ENCODE measurements at places on chromosomes 4 and X. TPM values are rescaled to one million over a fixed set of nuclear protein-coding genes. Genes with fewer than 3 reads are reported as not detected.

GRCh38 chr4:108536577-108536976 is 83.8 kb upstream of the RPL34 start:
- H3K27me3 ChIP-seq: no peaks in the 10 kb centered on the region

DNA sequence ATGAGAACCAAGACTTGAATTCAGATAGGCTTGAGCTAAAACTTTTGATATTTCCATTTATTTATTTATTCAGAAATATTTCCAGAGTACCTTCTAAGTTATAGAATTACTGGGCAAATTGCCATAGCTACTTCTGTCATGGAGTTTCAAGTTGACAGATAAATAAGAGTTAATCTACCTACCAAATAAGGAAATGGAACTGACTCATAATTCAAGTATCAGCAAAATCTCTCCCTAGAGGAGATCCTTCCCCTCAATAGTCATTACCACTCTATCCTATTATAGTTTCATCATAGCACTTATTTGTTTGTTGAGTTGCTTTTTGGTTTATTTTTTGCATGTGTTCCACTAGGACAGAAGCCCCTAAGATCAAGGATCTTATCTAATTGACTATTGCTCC is 48.8 kb upstream of the CCSER1 start:
- no peak overlapping the region for H3K27ac ChIP-seq
- no peak overlapping the region for H3K4me3 ChIP-seq
- no peaks in the 10 kb centered on the region for H3K4me1 ChIP-seq
- DNase-seq: no peak
- no peaks in the 10 kb centered on the region for H3K36me3 ChIP-seq
- no peaks in the 10 kb centered on the region for H3K27me3 ChIP-seq

GRCh38 chr4:139556724-139557555 is 921 bp upstream of the SETD7 start:
- DNase-seq: peak; percentile 56
- peak overlapping the region; percentile 95 for H3K4me3 ChIP-seq
- H3K27me3 ChIP-seq: no peaks in the 10 kb centered on the region
- H3K27ac ChIP-seq: peak overlapping the region; percentile 90

- H3K4me1 ChIP-seq: peaks cover 9% of the 10 kb centered on the region
- H3K27ac ChIP-seq: no peak overlapping the region
- DNase-seq: no peak
These were observed 85.3 kb upstream of the RBPJ start for GRCh38 chr4:26235500-26235899.

GRCh38 chr4:187357045-187357643 is 633.5 kb upstream of the FAT1 start:
- no peak for DNase-seq
- no peaks in the 10 kb centered on the region for H3K27me3 ChIP-seq
- H3K27ac ChIP-seq: no peak overlapping the region
- H3K4me1 ChIP-seq: no peaks in the 10 kb centered on the region

DNA sequence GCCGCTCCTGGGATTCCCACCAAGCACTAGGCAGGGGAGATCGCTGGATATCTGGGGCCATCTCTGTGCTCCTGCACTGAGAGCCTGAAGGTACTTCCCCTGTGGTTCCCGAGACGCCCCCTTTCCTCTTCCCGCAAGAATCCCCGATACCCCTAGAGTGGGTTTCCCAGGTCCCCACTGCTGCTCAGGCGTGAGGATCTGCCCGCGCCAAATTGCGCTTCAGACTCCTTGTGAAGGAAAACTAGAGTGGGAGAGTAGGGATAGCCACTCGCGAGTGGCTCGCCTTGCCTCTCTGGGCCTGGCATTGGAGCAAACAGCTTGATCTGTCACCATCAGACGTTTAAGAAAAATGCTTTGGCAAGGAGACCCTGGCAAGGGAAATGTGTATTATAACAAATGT is 1.5 kb downstream of the IL1RAPL2 start:
- no peak overlapping the region for H3K4me3 ChIP-seq
- H3K27me3 ChIP-seq: peaks cover 34% of the 10 kb centered on the region
- no peaks in the 10 kb centered on the region for H3K36me3 ChIP-seq
- no peak for DNase-seq
- H3K27ac ChIP-seq: no peak overlapping the region

DNA sequence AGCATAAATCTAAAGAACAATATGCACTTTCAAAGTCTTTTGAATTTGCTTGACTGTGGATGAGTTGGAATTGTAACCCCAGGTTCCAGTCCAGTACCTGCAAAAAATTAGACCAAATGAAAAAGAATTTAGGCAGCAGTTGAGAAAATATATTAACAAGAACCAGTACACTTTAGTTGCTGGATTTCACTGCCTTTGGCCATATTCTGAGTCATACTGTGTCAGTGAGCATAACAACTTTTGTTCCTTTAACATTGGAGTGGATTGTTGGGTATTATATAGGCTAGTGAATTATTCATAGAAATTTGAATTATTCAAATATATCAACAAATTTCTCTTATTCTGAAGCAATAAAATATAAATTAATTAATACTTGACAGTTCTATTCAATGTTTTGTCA is 101.5 kb upstream of the SMAD1 start:
- H3K27ac ChIP-seq: no peak overlapping the region
- H3K4me1 ChIP-seq: no peaks in the 10 kb centered on the region
- DNase-seq: no peak

GRCh38 chrX:50432829-50433289 is 37.8 kb downstream of the DGKK start:
- no peak overlapping the region for H3K4me3 ChIP-seq
- H3K27me3 ChIP-seq: no peaks in the 10 kb centered on the region
- H3K36me3 ChIP-seq: no peaks in the 10 kb centered on the region
- no peak for DNase-seq

DNA sequence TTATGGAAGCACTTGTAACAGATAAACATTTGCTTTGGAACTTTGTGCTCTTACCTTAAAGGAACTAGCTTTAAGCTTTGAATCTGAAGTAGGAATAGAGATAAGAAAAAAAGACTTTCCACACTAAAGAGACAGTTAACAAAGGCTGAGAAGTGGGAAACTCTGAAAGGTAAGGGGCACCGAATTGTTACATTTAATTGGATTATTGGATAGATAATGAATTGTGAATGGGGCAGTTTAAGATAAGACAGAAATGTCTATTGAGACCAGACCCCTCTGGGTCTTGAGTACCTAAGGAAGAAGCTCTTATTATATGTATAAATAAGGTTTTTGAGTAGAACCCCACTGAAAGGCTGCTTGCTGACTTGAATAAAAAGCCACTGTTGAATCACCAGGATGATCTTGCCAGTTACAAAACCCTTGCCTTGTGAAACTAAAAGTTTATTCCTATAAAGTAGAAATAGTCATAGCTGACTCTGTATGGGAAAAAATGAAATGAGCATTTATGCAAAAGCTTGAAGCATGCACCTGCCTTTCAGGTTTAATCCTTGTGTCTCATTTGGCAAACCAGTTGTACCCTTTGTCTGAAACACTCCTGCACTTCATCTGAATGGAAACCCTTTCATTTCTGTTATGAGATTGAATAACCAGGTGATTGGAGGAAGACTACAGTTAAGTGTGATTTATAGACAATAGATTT is 423.2 kb downstream of the RPA4 start:
- no peak overlapping the region for H3K4me3 ChIP-seq
- no peak overlapping the region for H3K27ac ChIP-seq
- no peaks in the 10 kb centered on the region for H3K4me1 ChIP-seq
- no peak for DNase-seq

DNA sequence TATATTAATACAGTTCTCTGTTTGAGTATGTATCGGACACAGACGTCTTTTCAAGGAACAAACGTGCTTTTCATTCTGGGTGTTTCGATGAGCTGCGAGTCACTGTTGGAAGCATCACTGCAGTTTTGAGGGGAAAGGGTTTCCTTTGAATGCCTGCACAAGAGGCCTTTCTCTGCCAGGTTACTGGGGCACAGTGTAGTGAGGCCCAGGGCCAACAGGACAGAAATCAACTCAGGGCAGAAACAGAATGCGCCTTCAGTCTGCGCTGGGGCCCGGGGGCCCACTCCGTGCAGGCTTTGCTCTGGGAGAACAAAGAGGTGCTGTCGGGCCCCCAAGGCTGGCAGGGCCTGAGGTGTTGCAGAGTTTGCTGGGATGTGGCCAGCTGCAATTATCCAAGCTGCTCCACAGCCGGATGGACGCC is 2.3 kb upstream of the PPP2R3B start:
- H3K4me1 ChIP-seq: peaks cover 2% of the 10 kb centered on the region
- no peak overlapping the region for H3K4me3 ChIP-seq
- H3K27me3 ChIP-seq: no peaks in the 10 kb centered on the region
- no peaks in the 10 kb centered on the region for H3K36me3 ChIP-seq

DNA sequence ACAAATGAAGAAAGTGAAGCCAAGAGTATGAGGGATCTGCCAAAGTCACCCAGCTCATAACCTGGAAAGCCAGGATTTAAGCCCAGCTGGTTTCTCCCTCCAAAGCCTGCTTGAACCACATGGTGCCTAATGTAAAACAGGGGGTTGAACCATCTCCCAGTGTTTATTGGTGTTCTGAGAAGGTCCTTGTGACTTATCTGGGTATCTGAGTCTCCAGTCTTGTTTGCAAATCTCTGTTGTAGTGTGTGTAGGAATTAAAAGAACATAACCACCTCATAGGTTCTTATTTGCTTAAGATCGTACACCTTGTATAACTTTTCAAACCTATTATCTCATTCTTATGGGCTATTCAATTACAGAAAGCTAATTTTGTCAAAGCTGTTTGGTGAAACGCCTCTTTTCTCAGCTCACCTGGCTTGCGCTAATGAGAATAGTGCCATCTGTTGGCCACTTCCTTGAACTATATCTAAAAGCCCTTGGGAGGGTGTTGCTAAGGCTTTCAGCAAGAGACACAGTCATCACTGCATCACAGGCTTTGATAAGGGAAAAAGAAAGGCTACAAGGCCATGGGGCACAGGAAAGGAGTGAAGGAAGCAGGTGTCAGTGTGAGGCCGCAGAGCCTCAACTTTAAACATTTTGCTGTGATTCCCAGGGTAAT is 34.0 kb downstream of the ETDB start:
- H3K27me3 ChIP-seq: no peaks in the 10 kb centered on the region
- H3K4me3 ChIP-seq: no peak overlapping the region
- no peaks in the 10 kb centered on the region for H3K4me1 ChIP-seq
- H3K27ac ChIP-seq: no peak overlapping the region

DNA sequence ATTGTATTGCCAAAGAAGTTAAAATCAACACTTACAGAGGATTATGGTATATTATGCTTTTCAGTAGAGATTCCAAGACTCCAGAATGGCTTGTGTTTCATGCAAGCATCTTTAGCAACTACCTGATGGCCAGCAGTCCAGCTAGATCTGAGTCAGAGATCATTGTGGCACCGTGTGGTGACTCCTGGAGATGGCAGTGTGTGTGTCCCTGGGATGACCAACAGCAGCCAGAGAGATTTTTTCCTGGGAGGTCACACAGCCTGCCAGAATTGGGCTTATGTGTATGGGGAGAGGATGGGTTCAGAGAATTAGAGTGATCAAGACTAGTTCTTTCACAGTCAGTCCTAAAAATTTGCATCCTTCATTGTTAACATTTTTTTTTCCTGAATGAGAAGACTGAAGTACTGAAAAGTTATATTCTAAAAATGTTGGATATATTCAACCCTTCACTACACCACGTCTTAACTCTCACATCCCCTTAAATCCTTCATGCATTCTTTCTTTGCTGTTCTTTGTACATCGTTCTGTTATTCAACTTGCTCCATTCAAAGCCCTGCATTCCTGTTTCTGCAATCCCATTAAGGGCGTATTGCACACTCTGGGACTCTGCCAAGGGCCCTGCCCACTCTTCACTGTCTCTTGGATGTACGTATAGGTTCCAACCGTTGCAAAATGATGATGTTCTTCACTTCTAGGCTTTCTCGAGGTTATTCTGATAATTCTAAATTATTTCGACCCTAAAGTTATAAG is 12.4 kb downstream of the TENM3 start:
- DNase-seq: no peak
- H3K4me3 ChIP-seq: no peak overlapping the region
- no peaks in the 10 kb centered on the region for H3K27me3 ChIP-seq
- no peak overlapping the region for H3K27ac ChIP-seq
- no peaks in the 10 kb centered on the region for H3K36me3 ChIP-seq

DNA sequence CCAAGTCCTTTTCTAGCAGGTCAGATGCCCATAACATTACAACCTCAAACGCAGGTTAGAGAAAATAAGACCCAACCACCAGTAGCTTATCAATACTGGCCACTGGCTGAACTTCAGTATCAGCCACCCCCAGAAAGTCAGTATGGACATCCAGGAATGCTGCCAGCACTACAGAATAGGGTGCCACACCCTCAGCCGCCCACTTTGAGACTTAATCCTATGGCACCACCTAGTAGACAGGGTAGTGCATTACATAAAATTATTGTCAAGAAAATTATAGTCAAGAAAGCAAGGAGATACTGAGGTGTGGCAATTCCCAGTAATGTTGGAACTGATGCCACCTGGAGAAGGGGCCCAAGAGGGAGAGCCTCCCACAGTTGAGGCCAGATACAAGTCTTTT is 19.9 kb upstream of the TRIM61 start:
- DNase-seq: no peak
- H3K27ac ChIP-seq: no peak overlapping the region
- H3K4me3 ChIP-seq: no peak overlapping the region
- H3K36me3 ChIP-seq: no peaks in the 10 kb centered on the region

DNA sequence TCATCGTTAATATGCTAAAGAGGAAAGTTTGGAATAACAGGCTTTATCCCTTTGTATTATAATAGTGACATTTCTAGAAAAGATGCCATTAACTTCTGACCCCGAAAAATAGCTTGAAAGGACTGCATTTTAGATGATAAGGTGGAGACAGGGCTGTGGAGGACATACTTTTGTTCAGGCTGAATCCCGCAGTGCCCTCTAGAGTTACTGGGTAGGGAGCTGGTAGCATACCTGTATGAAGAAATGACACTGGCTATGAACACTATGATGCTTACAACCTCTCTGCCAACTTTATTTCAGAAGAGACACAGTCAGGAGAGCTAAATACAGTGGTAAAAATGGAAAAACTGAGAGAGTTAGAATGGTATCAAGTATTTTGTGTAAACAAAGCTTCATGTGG is 8.1 kb downstream of the IL1RAPL1 start:
- H3K27me3 ChIP-seq: no peaks in the 10 kb centered on the region
- H3K4me3 ChIP-seq: no peak overlapping the region

GRCh38 chrX:44093431-44093830 is 120.2 kb upstream of the NDP start:
- H3K4me1 ChIP-seq: no peaks in the 10 kb centered on the region
- H3K27me3 ChIP-seq: no peaks in the 10 kb centered on the region
- no peaks in the 10 kb centered on the region for H3K36me3 ChIP-seq
- no peak overlapping the region for H3K4me3 ChIP-seq
- DNase-seq: no peak

The DGKK gene
- total RNA-seq: not detected

The PPBP gene
- total RNA-seq: not detected

The MID2 gene
- total RNA-seq: 15.7 TPM

The GATA1 gene
- total RNA-seq: 0.43 TPM

The H2BW2 gene
- not detected for total RNA-seq

The SHROOM2 gene
- total RNA-seq: 0.03 TPM

The HS6ST2 gene
- not detected for total RNA-seq

The SATL1 gene
- total RNA-seq: not detected

The TBX22 gene
- not detected for total RNA-seq

The CXorf49B gene
- total RNA-seq: not detected

The TRMT2B gene
- total RNA-seq: 43.6 TPM

Data from T-cell (primary cell).